ENCODE measurements at places on chromosomes 3 and 15.

DNA sequence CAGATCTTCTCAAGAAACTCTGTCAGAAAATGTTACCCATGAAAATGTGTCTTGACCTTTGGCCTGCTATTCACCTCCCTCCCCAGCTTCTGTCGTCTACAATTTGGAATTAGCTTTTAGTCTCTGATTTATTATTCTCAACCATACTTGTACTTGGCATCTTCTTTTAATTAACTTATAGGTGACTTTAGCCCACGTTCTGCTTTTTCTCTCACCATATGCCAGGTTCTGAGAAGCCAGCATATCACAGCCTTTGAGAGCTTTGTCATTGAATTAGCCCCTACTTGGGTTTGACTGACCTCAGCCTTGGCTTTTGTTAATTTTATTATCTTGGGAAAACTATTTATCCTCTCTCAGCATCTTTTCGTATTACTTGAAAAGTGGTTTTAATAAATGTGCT lies 355.9 kb downstream of the OXSM start:
- DNase-seq, result no peak

GRCh38 chr15:74387141-74387541 lies 19.7 kb upstream of the CYP11A1 start:
- no peak for DNase-seq

GRCh38 chr15:73908030-73908821 lies 18.0 kb upstream of the LOXL1 start:
- DNase-seq, result peak; percentile 30

- DNase-seq, result no peak
Measured at GRCh38 chr3:171481011-171481410, 20.8 kb upstream of the TNIK start.

DNA sequence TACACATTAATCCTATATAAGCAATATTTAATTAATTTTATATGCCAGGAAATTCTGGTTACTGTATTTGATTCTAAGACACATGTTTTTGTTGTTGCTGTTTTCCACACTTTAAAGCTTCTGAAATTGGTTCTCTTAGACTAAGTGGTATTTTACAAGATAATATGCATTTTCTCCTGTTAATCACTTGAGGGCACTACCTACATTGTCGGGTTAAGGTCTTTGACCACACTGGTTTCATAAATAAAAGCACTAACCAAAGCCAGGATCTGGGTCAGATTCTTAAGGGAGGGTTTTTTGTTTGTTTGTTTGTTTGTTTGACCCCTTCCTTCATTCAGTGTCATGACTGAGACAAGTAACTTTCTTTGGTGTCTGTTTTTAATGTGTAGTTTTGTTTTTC lies 590.2 kb downstream of the RBMS3 start:
- DNase-seq, result no peak

DNA sequence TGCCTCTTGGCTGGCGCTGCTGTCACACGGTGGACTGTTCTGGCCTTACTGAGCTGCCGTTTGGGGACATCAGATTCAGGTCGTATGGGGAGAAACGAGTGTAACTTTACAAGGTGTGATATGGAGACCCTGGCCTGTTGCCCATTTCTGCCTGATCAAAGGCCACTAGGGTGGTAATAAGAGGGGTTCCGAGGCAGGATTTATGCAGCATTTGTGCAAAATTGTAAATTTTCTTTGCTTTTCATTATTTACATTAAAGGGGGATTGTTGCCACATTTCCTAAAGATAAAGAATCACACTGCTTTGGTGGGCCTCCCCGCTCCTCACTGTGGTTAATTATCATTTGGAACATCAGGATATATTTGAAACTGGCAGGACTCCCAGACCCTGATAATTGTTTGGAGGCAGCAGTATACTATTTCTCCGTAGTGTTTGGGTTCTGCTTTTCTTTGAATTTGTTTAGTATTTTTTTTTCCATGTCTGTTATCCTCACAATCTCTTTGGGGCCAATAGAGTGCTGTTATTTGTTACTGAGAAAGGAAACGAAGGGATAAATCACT lies 891 bp downstream of the NXPE3 start:
- DNase-seq, result no peak

- DNase-seq, result no peak
Measured at GRCh38 chr15:73317651-73318462, 50.9 kb downstream of the HCN4 start.

DNA sequence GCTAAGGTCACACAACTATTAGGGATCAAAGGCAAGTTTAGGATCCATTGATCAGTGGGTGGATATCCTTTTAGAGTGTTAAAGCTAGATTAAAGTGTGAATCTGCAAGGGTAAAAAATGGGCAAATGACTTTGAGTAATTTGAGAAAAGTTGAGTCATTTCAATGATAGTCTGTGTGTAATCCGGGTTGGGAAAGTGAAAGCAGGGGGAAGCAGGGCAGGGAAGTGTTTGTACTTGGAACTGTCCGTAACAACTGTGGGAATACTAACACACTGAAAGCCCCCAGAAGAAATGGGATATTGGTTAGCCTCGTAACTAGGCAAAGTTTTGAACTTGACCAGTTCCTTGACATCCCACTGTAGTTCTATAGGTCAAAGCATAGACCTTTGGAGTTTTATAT lies 187.2 kb upstream of the SLITRK3 start:
- no peak for DNase-seq
